ENCODE measurements at places on chromosomes 1 and 21.

GRCh38 chr1:57209495-57209894 lies 214.4 kb downstream of the DAB1 start:
- no peak for DNase-seq

- DNase-seq: no peak
Measured at GRCh38 chr21:21715266-21715969, 717.2 kb downstream of the NCAM2 start.

GRCh38 chr1:206951318-206952100 lies 5.2 kb upstream of the PIGR start:
- DNase-seq: no peak

GRCh38 chr1:59543211-59543668 lies 246.3 kb downstream of the FGGY start:
- no peak for DNase-seq
